ENCODE measurements at places on chromosomes 11 and 22.

- DNase-seq: no peak
Measured at GRCh38 chr22:35582218-35582860, 34.8 kb downstream of the MB start.

DNA sequence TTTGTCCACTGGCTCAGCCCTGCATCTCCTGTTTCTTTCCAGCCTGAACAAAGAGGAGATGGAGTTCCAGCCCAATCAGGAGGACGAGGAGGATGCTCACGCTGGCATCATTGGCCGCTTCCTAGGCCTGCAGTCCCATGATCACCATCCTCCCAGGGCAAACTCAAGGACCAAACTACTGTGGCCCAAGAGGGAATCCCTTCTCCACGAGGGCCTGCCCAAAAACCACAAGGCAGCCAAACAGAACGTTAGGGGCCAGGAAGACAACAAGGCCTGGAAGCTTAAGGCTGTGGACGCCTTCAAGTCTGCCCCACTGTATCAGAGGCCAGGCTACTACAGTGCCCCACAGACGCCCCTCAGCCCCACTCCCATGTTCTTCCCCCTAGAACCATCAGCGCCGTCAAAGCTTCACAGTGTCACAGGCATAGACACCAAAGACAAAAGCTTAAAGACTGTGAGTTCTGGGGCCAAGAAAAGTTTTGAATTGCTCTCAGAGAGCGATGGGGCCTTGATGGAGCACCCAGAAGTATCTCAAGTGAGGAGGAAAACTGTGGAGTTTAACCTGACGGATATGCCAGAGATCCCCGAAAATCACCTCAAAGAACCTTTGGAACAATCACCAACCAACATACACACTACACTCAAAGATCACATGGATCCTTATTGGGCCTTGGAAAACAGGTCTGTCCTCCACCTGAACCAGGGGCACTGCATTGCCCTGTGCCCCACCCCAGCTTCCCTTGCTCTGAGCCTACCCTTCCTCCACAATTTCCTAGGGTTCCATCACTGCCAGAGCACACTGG lies 5.0 kb downstream of the FTH1 start:
- no peak for DNase-seq

GRCh38 chr11:122100756-122101080 lies 15.3 kb downstream of the BLID start:
- DNase-seq: no peak

GRCh38 chr22:22935546-22936157 lies 48.0 kb downstream of the IGLL5 start:
- DNase-seq: no peak

DNA sequence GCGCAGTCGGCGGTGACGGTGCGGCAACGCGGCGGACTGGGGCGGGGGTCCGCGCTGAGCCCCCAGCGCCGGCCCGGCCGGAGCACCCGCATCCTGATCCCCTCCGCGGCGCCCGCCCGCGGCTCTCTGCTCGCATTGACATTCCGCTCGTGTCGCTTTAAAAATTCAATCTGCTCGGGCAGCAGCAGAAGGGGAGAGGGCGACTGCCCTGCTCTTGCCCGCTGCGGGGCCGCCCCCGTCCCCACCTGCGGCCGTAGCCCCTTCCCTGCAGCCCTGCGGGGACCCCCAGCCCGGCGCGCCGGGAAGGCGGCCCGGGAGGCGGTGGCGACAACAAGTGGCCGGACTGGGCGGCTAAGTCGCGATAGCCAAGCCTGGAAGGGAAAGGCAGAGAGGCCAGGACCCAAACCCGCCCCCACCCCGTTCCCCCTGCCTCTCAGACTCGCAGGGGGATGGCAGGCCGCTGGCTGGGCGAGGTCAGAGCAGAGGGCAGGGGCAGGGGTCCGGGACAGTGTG lies 1.1 kb downstream of the CABP7 start:
- DNase-seq: no peak

- DNase-seq: no peak
Measured at GRCh38 chr11:80930038-80930437, 1489.2 kb upstream of the TENM4 start.

DNA sequence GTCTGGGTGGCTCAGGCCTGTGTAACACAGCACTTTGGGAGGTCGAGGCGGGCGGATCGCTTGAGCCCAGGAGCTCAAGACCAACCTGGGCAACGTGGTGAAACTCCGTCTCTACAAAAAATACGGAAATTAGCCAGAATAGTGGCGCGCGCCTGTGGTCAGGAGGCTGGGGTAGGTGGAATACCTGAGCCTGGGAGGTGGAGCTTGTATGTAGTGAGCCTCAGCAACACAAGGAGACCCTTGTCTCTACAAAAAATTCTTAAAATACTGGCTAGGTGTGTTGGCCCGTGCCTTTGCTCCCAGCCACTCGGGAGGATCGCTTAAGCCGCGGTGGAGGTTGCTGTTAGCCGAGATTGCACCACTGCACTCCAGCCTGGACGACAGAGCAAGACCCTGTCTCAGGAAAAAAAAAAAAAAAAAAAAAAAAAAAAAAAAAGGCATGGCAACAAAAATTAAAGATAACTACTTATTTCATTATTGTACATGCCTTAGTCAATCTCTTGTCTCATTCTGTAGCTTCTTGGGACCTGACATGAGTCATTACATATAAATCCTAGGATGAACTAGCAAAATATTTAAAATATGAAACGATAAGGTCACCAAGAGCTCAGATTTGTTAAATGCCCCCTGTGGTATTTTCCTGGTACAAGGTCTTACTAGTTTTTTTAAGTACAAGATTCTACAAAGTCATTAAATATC lies 1.1 kb downstream of the TAF1D start:
- no peak for DNase-seq

DNA sequence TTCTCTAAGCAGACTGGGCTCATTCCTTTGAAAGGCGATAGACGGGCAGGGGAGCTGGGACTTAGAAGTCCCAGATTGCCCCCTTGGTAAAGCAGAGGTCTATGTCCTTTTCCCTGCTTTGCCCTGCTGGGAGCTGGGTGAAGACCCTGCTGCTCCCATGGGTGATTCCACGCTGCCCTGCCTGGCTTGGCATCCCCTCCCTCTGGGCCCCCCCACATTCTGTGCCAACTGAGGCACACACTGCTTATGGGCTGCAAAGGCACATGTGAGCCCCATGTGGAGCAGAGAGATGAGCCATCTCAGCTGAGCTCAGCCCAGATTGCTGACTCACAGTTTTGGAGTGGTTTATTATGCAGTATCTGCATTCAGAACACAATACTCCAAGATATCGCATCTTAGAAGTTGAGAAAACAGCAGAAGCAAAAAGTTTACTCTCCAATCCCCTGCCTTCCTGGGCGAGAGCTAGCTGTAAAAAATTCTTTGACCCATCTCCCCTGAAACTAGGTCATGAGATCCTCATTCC lies 127.2 kb downstream of the ST3GAL4 start:
- no peak for DNase-seq

GRCh38 chr22:46081831-46082210 lies 68.5 kb upstream of the PPARA start:
- no peak for DNase-seq

DNA sequence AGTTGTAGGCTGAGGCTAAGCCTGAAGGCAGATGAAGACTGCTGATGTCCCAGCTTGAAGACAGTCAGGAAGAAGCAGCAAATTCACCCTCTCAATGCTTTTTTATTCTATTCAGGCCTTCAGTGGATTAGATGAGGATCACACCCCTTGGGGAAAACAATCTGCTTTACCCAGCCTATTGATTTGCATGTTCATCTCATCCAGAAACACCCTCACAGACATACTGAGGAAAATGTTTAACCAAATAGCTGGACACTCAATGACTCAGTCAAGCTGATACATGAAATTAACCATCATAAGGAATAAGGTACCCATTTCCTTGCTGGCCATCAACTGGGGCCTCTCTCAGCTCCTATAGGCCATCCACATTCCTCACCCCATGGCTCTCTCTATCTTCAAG lies 549.9 kb upstream of the CCDC90B start:
- DNase-seq: no peak

DNA sequence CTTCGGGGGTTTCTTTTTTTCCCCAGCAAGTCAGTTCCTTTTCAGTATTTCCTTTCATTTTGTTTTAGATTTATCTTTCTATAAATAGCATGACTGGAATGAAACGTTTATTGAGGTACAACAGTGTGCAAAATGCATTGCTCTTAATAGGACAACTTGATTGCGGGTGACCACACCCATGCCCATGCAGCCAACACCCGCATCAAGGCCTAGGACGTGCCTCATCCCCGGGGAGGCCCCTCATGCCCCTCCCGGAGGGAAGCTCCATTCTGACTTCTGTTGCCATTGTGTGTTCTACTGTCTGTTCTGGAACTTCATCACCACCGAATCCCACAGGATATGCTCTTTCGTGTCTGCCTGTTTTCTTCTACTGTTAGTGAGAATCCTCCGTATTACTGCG lies 82.2 kb downstream of the RPS6KA4 start:
- no peak for DNase-seq

DNA sequence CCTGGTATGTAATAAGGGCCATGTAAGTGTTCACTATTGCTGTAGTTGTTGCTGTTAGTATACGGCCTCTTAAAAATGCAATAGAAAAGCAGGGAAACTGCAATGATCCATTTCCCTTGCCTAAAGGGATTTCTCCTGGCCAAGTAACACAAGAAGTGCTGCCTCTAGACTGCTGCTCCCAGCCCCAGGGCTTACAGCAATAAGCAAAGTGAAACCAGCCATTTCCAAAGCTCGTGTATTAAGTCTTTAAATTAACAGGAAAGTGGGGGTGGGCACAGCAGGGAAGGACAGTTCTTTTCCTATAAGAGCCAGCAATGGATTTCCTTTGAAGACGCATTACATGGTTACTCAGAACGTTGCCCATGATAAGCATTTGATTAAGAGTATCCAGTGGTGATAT lies 36.9 kb upstream of the WT1 start:
- DNase-seq: no peak

DNA sequence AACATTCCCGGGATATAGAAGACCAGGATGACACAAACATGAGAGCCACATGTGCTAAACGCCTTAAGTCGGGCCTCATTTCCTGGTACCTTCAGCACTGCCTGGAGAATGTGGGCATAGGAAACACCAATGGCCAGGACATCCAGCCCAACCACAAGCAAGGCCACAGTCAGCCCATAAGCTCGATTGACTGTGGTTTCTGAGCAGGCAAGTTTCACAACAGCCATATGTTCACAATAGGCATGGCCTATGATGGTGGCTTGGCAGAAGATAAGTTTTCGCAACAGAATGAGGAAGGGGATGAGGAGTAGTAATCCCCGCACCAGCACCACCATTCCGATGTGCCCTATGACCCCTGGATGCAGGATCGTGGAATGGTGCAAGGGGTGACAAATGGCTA lies 26.9 kb upstream of the OR56A1 start:
- no peak for DNase-seq

- no peak for DNase-seq
Measured at GRCh38 chr11:45794169-45794568, 10.8 kb upstream of the SLC35C1 start.

- no peak for DNase-seq
Measured at GRCh38 chr11:42085736-42086135, 626.3 kb upstream of the LRRC4C start.

GRCh38 chr11:115626414-115626813 lies 122.2 kb upstream of the CADM1 start:
- no peak for DNase-seq

GRCh38 chr11:128806506-128807261 lies 60.4 kb downstream of the KCNJ1 start:
- DNase-seq: no peak

DNA sequence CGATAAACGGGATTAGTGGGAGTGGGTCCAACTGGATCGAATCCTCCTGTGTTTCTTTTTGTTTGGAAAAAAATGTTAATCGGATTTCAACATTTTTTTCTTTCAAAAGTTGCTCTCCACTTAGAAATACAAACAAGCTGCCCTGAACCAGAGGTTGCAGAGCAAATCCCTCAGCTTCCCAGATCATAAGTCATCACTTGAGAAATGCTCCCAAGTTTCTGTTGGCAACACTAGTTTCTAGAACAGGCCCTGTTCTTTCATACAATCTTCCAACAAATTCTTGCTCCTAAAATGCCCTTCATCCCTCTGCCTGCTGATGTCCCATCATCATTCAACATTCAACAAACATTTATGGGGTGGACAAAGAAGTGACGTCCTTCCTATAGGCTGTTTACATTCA lies 1.3 kb upstream of the MLC1 start:
- no peak for DNase-seq

- DNase-seq: peak; percentile 4
Measured at GRCh38 chr11:23406131-23406819, 546.0 kb upstream of the CCDC179 start.

GRCh38 chr11:45468267-45468856 lies 182.2 kb upstream of the SYT13 start:
- no peak for DNase-seq

GRCh38 chr11:841981-842369 lies 354 bp downstream of the POLR2L start:
- DNase-seq: no peak

GRCh38 chr11:104333977-104334376 lies 170.0 kb upstream of the PDGFD start:
- peak; percentile 20 for DNase-seq

DNA sequence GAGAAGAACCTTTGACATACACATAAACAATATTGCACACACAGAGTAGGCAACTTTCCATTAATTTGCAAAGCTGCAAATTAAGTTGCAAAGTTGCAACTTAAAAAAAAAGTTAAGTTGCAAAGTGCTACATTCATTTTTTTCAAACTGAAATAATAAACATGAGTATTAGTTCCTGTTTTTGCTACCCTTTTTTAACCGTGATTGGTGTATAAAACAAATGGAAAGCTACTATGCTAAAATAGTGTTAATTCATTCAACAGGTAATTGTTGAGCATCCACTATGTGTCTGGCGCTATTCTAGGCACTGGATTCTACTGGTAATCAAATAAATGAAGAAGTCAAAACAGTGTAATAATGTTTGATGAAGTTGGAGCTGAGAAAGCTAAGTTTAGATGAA lies 8.1 kb downstream of the ZFP91 start:
- no peak for DNase-seq

DNA sequence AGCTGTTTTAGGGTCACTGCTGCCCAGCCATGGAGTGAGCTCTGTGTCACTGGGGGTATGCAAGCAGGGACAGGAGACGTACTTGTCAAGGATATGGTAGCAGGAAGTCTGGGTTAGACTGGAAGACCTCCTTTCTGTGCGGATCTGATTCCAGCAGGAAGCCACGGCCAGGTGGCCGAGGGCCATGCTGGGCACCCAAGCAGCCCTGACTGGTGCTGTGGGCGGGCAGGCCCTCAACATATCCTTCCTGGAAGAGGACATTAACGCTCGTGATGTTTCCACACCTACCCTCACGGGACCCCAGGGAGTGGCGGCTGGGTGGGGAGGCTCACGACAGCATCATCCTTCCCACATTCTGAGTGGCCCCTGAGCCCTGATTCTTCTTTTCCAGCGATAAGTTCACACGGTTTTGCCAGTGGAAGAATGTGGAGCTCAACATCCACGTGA lies 8.7 kb upstream of the ANKRD13D start:
- no peak for DNase-seq

All from iPS DF 6.9 (cell line).